ENCODE measurements at places on chromosomes 3 and 15. TPM values are rescaled to one million over a fixed set of nuclear protein-coding genes. Genes with fewer than 3 reads are reported as not detected.

SERPINI2 gene
- 0.04 TPM for total RNA-seq

HGD gene
- 0.09 TPM for total RNA-seq

ARGFX gene
- not detected for total RNA-seq

HTR3E gene
- total RNA-seq = not detected

GOLGA8T gene
- total RNA-seq = 0.27 TPM

CHDH gene
- total RNA-seq = 1.2 TPM

SCG3 gene
- 0.04 TPM for total RNA-seq

BNC1 gene
- total RNA-seq = 1.0 TPM

MITF gene
- 9.6 TPM for total RNA-seq

HMCES gene
- total RNA-seq = 12.6 TPM

PPP1R14D gene
- total RNA-seq = not detected

ARPIN gene
- 10.1 TPM for total RNA-seq

GOLGA8G gene
- total RNA-seq = not detected

EPHB1 gene
- total RNA-seq = 3.5 TPM

RETNLB gene
- not detected for total RNA-seq

KNG1 gene
- 0.13 TPM for total RNA-seq

FOXB1 gene
- total RNA-seq = not detected

LRRC49 gene
- 13.8 TPM for total RNA-seq

CPNE9 gene
- total RNA-seq = 0.09 TPM

VEPH1 gene
- 1.2 TPM for total RNA-seq

STX19 gene
- total RNA-seq = 0.04 TPM

IL5RA gene
- 0.04 TPM for total RNA-seq

CHRNA5 gene
- 0.71 TPM for total RNA-seq

CPB1 gene
- total RNA-seq = 2.4 TPM

SERPINI1 gene
- 10.1 TPM for total RNA-seq

SLC12A1 gene
- not detected for total RNA-seq

CD96 gene
- 0.22 TPM for total RNA-seq

ECE2 gene
- not detected for total RNA-seq

Measured in muscle of leg (tissue), 16 donors.